Epithelial cell of prostate (primary cell): ENCODE measurements at places on chromosomes 6 and 20.

DNA sequence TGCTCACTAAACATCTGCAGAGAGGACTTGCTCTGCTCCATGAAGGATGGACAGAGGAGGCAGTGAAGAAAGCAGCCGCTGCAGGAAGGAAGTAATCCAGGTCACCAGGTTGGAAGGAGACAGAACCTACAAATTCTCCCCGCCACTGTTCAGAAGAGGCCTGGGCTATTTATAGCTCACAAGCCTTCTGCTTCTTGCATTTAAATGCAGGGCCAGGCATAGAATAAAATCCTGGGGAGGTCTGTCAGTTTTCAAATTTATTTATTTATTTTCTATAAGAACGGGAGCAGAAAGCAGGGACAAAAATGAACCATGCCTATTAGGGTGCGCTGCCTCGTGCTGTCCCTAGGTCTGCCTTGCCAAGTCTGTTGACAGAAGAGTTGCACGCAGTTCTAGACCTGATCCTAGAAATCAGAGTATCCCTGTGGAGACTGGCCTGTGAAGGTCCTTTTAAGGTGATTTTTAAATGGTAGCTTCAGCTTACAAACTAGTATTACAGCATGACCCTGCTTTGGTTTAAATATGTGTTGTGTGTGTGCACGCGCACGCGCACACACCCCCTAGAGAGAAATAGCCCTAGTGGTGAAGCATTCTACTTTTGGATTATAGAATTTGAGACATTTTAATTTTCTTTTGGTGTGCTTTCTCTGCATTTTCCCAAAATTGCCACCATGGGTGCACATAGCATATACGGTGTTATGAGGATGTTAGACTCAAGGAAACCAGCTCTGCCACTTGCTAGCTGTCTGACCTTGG is 19.5 kb downstream of the RIMS4 start:
- no peak for DNase-seq

DNA sequence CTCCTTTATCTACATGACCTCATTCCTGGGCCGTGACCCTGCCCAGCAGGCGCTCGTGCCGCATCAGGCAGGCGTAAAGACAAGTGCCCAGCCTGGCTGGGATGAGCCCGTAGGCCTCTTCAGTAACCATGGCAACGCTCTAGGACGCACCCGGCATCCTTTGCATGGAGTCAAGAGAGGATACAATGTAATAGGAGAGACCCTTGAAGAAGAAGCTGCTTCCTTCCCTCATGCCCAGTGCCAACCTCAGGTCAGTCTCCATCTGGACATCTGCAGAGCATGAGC is 5.0 kb upstream of the LSM14B start:
- no peak for DNase-seq

- no peak for DNase-seq
Observed at GRCh38 chr6:12818324-12818723, 101.8 kb downstream of the PHACTR1 start.

GRCh38 chr20:23122796-23123655 is 36.9 kb upstream of the CD93 start:
- no peak for DNase-seq

GRCh38 chr20:51529758-51530157 is 12.8 kb downstream of the NFATC2 start:
- no peak for DNase-seq

GRCh38 chr6:3294921-3295871 is 36.4 kb downstream of the PSMG4 start:
- DNase-seq: no peak

- no peak for DNase-seq
Observed at GRCh38 chr20:50292591-50293283, 102.1 kb downstream of the CEBPB start.
